ENCODE measurements at places on chromosomes 16 and 17.

DNA sequence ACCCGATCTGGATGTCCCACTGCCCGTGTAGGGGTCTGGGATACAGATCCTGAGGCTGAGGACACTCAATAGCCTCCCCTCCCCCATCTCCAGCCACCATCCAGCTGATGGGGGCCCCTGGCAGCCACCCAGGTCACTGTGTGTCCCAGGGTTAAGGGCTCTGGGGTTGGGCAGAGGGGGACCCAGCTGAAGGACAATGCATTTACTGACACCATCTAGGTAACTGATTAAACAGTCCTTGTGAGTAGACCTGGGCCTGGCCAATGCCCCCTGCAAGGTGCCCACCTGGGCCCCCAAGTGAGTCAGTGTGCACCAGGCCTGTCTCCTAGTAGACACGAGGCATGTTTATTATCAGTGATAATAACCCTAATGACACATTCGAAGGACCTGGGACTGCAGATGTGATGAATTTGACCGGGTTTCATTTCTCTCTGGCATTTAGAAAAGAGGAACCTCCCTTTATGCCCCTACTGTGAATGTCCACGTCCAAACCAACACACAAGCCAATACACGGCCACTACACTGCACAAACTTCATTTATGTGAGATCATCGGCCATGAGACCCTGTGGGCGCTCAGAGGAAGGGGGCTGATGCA lies 261.9 kb upstream of the FOXF1 start:
- no peak for DNase-seq

GRCh38 chr17:50022463-50023130 lies 27.6 kb upstream of the DLX3 start:
- DNase-seq: no peak

DNA sequence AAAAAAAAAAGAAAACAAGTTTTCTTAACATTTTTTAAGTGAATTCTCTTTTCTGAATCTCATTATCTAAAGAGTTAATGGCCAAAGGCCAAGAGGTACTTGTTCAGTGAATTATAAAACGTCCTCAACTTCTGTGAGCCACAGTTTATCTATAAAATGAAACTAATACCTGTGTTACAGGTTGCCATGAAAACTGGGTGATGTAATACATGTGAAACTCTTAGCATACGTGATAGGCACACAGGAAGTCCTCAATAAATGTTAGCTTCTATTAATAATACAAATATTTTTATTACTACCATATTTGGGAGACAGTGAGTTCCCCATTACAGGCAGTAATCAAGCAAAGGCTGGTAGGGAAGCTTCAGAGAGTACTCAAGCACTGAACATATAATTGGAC lies 13.5 kb upstream of the INPP5K start:
- DNase-seq: no peak

GRCh38 chr16:10980813-10981212 lies 36.4 kb downstream of the CLEC16A start:
- DNase-seq: no peak

GRCh38 chr17:75771334-75772281 lies 6.6 kb upstream of the GALK1 start:
- DNase-seq: no peak

GRCh38 chr17:57750895-57751294 lies 5.8 kb upstream of the CCDC182 start:
- DNase-seq: no peak

DNA sequence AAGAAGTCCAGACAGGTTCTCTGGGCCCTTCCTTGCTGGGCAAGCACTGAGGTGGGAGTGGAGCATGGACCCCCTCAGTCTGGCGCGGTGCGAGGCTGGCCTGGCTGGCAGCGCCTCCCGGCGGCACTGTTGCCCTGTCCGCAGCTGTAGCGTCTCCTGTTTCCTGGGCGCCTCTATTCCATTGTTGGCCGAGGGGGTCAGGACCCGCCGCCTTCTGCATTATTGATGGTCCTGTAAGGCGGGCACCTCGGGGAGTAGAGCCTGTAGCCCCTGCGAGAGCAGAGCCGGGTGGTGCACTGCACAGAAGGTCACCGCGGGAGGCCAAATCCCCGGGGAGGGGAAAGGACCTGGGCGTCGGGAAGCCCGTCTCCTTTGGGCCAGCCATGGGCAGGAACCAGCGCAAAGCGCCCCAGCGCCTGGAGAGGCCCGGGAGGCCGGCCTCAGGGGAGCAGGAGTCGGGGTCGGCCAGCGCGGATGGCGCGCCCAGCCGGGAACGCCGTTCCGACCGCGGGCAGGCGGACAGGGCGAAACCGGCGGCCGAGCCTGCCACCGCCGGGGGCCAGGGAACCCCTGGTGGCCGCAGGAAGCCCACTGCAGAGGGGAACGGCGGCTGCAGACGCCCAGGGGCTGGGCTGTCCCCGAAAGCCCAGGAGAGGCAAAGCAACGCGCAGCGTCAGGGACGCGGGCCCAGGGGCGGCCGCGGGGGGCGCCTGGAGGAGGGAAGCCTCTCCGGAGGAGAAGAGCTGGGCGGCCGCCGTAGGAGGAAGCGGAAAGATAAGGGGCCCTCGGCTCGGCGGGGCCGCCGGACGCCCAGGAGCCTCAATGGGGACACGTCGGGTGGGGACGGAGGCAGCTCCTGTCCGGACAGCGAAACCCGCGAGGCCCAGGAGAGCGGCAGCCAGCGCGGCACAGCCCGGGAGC lies at the start of gene MYO15B:
Gene MYO15B, plus strand, starts transcription at position 126 of the 921 bp plus-strand sequence. Its CDS starts 258 bp downstream, at position 384.
- DNase-seq: no peak

DNA sequence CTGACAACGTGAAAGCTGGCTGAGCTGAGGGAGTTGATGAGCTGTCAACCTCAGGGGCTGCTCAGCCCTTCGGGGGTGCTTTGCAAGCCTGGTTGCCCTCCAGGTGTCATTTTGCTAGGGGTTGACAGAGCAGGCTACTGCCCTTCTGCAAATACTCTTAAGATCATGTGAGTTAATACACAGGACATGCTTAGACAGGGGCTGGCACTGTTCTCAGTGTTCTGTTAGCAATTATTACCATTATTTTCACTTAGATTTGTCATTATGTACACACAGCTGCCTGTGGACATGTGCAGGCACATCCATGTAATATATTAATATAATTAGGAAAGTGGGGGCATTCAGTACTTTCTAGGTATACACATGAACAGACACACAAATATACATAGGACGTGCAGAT lies 554.3 kb upstream of the HSBP1 start:
- DNase-seq: no peak

DNA sequence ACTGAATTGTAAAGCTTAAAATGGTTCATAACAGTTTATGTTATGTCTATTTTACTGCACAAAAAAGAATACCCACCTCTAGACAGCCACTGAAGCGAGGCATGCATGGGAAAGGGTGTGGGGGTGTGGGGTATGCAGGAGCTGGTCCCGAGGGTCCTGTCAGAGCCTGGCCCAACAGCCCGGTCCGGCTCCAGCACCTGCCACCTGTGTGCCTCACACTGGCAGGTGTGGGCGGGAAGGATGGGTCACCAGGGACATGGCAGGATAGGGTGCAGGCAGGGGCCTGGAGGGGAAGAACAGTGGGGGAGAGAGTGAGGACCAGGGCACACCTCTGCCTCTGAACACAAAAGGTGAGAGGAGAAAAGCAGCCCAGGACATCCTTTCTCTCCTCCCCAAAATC lies 22.8 kb upstream of the RASD1 start:
- DNase-seq: no peak

GRCh38 chr17:49100601-49101000 lies 32.0 kb upstream of the B4GALNT2 start:
- no peak for DNase-seq

- DNase-seq: no peak
Measured at GRCh38 chr17:27529230-27529796, 73.1 kb downstream of the KSR1 start.

GRCh38 chr17:14351493-14351892 lies 50.6 kb downstream of the HS3ST3B1 start:
- no peak for DNase-seq

- no peak for DNase-seq
Measured at GRCh38 chr16:31002250-31002700, 8.2 kb downstream of the STX1B start.

- DNase-seq: no peak
Measured at GRCh38 chr17:82034371-82035011, 3.0 kb downstream of the DCXR start.

DNA sequence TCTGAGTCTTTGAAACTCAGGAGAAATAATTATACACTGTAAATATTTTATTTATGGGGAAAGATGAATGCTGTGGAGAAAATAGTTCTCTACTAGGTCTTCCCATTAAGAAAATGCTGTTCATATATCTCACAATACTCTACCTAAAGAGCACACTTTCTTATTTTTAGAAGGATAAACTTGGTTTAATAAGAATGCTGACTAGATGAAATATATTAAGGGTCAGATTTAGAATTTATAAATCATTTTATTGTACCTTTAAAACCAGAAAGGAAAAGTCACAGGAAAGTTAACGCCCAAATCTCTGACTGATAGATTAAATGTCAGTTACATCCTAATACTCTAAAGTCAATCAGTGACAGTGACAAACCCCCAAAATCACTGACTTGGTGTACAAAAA lies 48.7 kb downstream of the SLC6A4 start:
- DNase-seq: no peak

DNA sequence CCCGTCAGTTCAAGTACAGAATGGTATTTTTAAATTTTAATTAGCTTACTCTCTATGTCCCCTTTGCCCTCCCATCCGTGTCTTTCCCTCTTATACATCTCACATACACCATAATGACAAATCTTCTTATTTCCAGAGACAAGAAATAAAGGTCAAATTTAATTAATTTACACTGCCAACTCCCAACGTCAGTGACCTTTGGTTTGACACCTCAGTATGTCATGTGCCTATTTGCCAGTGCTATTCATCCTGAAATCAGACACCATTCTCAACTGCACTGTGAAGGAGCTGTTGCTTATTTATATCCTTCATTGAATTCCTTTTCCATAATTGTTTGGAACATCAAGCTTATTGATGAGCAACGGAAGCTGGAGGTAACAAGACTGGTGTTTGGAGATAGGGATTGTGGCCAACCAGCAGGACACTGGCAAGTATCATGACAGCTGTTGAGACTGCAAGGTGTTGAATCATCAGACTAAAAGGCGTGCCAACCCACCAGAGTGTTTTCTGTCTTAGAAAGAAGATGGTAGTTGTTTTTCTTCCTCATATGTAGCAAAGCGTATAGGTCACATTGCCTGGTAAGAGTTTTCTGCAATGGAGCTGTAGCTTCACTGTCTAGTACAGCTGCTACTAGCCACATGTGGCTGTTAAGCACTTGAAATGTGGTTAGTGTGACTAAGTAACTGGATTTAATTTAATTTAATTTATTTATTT lies 12.5 kb downstream of the CALCOCO2 start:
- no peak for DNase-seq

- DNase-seq: no peak
Measured at GRCh38 chr17:81049973-81050551, 15.1 kb downstream of the BAIAP2 start.

DNA sequence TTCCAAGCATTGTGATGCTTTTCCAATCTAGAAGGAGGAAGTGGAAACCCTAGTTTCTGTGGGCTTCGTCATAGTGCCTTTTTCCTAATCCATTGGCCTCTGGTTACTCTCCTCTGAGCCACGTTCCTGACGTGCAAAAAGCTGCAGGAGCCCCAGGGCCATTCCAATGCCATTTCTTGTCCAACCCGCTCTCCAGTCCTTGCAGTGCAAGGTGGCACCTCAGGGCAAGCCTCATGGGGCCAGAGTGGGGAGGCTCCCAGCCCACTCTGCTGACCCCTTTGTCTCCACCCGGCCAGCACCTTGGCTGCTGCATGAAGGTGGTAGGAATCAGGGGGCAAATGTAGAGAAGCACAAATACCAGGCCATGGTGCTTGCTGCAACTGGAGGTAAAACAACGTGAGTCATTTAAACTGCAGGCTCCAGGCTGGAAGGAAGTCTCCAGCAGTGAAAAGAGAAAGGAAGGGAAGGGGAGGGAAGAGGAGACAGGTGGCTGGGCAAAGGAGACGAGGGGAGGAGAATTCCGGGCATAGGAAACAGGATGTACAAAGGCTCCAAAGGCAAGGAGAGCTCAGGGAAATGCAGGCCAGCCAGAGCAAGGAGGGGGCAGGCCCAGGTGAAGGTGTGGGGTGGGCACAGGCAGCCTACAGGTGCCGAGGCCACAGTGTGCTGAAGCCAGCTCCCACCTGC lies 168.2 kb upstream of the TNRC6C start:
- no peak for DNase-seq

Data from cortex of kidney (tissue), 1 donor.